ENCODE measurements at places on chromosomes 1 and 21.

DNA sequence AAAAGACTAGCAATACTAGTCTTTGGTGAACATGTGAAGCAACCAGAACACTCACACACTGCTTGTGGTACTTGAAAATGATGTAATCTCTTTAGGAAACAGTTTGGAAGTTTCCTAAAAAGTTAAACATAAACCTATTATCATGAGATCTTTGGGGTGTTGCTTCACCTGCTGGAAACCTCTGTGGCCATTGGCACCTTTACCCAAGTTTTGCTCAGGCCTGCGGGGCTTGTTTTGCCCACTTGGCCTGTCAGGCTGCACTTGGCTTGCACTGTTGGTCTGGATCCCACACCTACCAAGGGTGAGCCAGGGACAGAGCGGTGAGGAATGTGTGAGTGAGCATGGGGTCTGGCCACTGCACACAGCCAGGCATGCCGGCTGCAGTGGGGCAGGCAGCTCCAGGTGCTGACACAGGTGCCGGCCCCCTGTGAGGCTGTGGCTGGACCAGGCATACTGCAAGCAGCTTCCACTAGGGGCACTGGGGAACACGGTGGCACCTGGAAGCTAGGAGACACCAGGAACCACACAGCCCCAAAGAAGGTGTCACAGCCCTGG lies 14.4 kb upstream of the FNBP1L start:
- DNase-seq = peak; percentile 69

- no peak for DNase-seq
Measured at GRCh38 chr21:31599563-31599962, 59.9 kb upstream of the SOD1 start.

- DNase-seq = no peak
Measured at GRCh38 chr1:145962157-145963102, 1.9 kb downstream of the ANKRD34A start.

- DNase-seq = no peak
Measured at GRCh38 chr21:42557420-42557819, 43.8 kb downstream of the SLC37A1 start.

- no peak for DNase-seq
Measured at GRCh38 chr1:159864262-159864661, 1.8 kb upstream of the VSIG8 start.

GRCh38 chr1:10723317-10723716 lies 73.1 kb downstream of the CASZ1 start:
- DNase-seq = no peak

- no peak for DNase-seq
Measured at GRCh38 chr21:25459993-25460392, 147.3 kb downstream of the MRPL39 start.

DNA sequence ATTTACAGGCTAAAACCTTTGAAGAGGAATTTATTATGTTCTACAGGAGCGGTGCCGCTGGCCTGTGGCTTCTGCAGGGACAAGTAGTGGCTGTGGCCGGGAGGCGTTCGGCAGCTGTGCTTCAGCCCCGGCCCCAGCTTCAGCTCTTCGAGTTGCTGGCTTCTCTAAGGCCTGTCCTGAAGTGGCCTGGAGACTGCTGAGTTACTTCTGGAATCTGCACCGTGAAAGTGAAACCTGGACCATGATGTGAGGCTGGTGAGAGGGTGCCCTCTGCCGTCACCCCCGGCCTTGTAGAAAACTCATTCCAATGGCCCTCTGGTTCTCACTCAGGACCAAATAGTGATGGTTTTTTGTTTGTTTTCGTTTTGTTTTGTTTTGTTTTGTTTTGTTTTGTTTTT lies 48.1 kb downstream of the PRKCZ start:
- DNase-seq = peak; percentile 13

- no peak for DNase-seq
Measured at GRCh38 chr1:8777867-8778266, 39.6 kb downstream of the RERE start.

DNA sequence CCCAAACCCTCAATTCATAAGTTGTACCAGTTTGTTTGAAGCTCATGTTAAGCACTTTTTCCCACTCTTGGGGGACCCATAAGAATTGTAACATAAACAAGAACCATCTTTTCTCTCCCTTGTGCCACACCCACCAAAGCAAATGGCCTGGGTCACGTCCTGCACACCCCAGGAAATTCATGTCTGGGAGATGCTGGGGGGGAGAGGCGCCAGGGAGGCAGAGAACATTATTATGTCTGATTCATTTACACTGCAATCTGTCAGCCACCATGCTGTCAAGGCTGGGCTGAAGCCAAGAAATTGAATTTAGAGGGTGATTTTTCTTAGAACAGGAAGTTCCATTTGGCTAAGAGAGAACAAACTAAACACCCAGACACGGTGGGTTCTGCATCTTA lies 37.2 kb upstream of the IPO9 start:
- DNase-seq = peak; percentile 4

Data from renal cortical epithelial cell (primary cell).